ENCODE measurements at places on chromosomes 3 and 15. TPM values are rescaled to one million over a fixed set of nuclear protein-coding genes. Genes with fewer than 3 reads are reported as not detected.

DNA sequence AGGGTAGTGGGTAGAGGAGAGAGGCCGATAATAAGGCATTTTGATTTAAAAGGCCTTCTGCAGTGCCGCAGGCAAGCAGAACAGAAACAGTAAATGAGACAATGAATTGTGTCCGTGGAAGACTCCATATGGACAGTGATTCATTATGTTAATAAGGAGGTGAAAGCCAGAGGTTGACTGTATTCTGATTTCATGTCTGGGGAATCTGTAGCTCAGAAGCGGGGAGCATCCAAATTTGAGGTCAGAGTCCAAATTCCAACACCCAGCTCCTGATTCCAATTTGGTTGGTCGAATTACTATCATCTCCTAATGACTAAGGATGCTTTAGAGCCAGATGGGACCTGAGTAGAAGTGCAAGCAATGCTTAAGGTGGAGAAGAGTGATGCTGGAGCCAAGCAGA is 1.0 kb upstream of the TBC1D21 start:
- DNase-seq: no peak

GRCh38 chr3:158273656-158274055 is 163.8 kb downstream of the RSRC1 start:
- DNase-seq: no peak

- DNase-seq: no peak
Observed at GRCh38 chr15:34501131-34501530, 63.5 kb upstream of the GOLGA8A start.

GRCh38 chr3:97935842-97936241 is 36.4 kb downstream of the RIOX2 start:
- no peak for DNase-seq

GRCh38 chr15:92505611-92506010 is 111.9 kb downstream of the ST8SIA2 start:
- DNase-seq: no peak

DNA sequence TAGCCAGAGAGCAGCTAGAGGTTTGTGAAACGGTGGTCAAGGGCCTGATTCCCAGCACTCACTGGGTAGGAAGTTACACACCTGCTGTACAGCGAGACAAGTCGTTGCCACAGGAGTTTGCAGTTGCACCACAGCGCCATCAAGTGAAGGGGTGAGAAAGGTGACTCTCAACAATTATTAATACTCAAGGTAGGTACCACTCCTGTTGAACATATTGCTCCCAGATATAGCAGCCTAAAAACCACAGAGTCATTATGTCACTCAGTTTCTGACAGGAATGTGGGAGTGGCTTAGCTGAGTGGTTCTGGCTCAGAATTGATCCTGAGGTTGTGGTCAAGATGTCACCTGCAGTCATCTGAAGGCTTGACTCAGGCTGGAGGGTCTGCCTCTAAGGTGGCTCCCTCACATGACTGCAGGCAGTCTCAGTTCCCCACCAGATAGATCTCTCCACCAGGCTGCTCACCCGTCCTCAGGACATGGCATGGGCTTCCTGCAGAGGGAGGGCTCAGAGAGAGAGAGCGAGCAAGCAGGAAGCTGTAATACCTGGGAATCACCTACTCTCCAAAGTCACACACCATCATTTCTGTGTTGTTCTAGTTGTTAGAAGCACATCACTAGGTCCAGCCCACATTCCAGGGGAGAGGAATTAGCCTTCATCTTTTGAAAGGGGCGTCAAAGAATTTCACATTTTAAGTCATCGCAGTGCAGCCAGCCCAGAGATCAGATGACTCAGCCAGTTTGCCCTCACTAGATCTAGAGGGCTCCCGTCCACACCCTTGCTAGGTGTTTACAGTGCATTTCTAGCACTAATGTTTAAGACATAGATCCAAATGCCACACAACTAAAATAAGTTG is 17.0 kb upstream of the ANO10 start:
- DNase-seq: no peak

DNA sequence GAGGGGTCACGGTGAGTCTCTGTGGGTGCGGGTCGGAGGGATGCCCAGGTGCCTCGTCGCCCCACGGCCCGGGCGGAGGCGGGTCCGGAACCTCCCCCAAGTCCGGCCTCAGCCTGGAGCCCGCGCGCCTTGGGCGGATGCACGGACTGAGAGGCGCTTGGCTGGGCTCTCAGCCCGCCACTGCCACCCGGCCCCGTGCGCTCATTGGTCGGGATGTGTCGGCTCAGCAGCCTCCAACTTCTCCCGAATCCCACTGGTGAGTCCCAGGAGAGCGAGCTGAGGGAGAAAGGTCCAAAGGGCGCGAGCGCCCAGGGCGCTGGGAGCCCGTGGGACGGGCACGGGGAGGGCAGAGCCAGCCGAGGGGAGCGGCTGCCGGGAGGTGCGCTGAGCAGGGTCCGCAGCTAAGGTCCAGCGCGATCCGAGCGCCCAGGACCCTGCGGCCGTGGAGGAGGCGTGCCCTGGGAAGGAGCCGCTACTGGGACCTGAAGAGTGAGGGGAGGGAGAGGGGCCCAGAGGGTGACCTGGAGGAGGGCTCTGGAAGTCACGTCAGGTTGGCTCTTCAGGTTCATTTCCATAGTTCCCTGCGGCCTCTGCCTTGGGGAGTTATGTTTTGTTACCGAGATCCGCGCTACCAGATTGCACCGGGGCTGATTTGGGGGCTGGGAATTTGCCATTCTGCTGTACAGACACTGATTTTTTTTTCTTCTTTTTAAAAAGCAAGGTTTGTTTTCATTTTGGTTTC is at the start of gene MME:
MME (plus strand) TSS at position 574 of the 742 bp plus-strand sequence. CDS start 3,849 bp downstream, outside the sequence.
- no peak for DNase-seq

- DNase-seq: no peak
Observed at GRCh38 chr3:131140891-131141290, 114.2 kb downstream of the NEK11 start.

GRCh38 chr3:101292027-101292426 is 28.3 kb downstream of the IMPG2 start:
- no peak for DNase-seq

DNA sequence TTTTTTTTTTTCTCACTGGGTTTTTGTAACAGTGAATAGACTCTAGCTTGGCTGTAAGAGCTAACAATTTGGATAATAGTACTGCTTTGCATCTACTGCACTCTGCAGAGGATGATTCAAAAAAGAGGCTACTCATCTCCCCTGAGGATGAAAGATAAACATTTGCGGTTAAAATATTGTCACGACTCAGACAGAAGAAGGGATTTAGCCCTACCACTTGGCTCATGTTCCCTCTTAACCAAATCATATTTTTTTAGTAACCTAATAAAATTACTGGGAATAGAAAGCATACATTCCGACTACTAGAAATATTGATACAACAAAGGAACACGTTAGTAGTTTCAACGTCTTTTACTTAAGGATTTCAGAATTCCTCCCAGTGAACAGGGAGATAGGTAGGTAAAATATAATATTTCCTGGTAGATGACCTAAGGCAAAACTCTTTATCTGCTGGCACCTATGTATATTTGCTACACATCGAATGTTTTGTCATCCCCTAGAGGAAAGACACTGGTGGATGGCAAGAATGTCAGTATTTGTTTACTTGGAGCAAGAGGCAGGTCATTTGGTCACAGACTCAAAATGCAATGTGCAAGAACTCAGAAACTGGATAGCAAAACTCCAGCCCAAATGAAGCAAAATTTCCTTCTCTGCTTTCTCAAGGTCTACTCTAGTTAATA is 110.8 kb downstream of the GREM1 start:
- DNase-seq: no peak

DNA sequence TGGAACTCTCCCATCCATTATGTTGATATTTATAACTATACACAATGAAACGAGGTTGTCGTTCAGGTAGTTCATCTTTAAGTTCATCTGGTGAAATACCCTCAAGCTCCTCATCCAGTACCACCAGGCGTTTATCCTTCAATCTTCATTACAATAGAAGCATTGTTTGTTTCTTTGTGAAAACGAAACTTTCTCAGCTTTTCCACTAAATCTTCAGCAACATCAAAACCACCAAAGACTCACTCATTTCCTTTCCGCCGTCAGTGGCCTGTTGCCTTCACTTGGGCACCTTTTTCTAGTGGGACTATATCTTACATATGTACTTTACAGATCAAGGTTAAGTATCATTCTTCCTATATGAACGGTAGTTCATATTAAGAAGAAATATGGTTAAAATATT is 44.1 kb upstream of the TFG start:
- DNase-seq: no peak

- DNase-seq: no peak
Observed at GRCh38 chr3:186964071-186964470, 33.7 kb downstream of the ST6GAL1 start.

DNA sequence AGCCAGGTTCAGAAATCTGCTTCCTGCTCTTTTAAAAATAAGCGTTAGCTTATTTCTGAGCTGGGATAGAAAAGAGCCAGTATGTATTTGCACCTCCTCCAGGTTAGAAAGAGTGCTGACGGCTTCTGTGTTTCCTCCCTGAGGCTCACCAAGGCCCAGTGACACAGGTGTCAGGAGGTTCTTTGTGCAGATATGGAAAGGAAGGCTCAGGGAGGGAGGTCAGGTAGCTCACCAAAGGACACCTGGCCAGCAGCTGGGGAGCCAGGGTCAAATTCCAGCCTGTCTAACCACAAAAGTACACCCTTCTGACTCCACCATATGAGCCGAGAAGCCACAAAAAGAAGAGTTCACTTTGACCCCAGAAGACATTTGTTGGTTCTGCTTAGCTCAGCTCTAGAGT is 201.0 kb upstream of the WNT5A start:
- no peak for DNase-seq

DNA sequence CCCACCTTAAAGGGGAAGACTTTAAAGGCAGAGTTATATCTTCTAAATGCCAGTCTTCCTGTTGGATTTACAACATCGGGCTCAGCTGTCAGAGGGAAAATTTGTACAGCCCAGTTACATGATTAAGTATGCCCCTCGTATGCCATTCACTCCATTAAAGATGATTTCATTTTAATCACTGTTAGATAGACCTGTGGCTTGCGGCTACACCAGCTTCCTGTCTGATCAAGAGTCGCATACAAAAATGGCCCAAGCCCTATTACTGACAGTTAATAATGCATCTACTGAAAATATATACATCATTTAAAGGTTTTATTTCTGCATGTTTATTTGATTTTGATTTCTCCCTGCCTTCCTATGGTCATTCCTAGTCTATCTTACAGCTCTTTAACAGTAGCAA is 7.1 kb downstream of the EIF4E3 start:
- DNase-seq: no peak

Gene LRTM1
- not detected for total RNA-seq

Gene CADM2
- total RNA-seq: 1.1 TPM

Gene WDR82
- 73.0 TPM for total RNA-seq

Gene HTR3E
- not detected for total RNA-seq

Gene PXYLP1
- total RNA-seq: 40.2 TPM

Gene LIPH
- 0.40 TPM for total RNA-seq

Data from chondrocyte (in vitro differentiated cells).